ENCODE measurements at places on chromosomes 2 and 18.

DNA sequence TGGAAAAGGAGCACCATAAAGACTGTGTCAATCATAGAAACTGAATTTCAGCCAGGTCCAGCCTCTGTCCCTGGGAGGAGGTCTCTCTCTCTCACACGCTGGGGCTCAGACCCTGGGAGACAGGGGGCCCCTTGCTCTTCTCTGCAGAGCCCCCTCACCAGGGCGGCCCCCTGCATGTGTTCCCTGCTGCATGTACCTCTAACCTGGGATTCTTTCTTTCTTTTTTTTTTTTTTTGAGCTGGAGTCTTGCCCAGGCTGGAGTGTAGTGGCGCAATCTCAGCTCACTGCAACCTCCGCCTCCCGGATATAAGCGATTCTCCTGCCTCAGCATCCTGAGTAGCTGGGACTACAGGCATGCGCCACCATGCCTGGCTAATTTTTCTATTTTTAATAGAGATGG, 46.5 kb downstream of the TPO start:
- DNase-seq: no peak

- DNase-seq: no peak
Observed at GRCh38 chr18:48575301-48575657, 36.4 kb downstream of the CTIF start.

DNA sequence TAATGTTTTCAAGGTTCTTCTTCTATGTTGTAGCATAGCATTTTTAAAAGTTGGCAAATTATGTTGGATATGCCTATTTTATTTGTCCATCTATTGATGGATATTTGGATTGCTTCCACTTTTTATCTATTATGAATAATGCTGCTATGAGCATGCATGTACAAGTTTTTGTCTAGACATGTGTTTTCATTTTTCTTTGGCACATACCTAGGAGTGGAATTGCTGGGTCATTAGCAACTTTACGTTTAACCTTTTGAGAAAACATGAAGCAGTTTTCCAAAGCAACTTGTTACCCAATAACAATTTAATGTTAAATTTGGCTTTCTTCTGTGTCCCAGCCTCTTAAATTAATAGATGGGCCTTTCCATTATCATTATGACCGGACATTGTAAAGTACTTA, 30.3 kb downstream of the DNAH6 start:
- DNase-seq: no peak

DNA sequence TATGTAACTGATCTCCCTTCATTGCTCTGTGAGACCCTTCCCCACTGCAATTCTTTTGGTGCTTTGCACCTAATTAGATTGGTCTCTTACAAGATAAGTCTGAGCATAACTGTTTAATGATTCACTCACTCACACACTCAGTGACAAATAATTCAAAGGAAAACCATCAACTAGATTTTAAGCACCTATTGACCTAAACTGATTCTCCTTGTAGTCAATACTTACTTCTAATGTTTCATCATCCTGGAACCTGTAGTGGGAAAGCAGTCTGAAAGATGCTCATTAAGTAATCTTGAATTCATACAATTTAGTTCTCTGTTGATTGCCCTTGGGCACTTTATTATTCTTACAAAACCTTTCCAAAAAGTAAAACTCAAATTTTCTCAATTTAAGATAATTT, 74.3 kb upstream of the COL5A2 start:
- no peak for DNase-seq

Data from GM20000 (cell line).